ENCODE measurements at places on chromosomes 6 and 20.
A peak's percentile ranks its signal among the peaks of the same experiment; 100 is the strongest.

DNA sequence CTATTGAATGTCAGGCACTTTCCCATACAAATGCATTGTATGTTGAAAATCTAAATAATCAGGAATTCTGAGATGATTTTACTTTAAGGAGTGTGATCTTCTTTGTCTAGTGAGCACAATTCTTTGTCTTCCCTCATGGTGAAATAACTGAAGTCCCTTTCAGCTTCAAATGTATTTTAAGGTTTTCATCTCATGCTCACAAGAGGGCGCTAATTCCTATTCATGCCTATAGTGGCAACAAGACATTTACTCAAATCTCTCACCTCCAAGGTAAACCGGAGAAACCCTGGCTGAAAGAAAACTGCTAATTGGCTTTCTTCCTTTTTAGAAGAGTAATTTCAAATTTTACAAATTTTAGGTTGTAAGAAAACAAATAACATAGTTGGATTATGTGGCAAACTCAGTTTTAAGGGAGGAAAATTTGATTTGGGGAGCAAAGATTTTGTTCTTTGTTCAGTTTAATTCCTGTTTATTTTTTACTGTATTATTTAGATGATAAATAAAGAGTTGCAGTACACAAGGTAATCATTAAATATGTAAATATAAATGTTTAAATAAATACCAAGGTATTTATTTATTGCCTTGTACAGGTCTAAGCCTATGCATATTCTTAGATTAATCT is 69.1 kb downstream of the SLC35F1 start:
- peak; percentile 4 for DNase-seq

GRCh38 chr6:137286916-137287315 is 67.7 kb upstream of the IFNGR1 start:
- DNase-seq: no peak

GRCh38 chr6:94862112-94862511 is 715.2 kb upstream of the MANEA start:
- DNase-seq: no peak

DNA sequence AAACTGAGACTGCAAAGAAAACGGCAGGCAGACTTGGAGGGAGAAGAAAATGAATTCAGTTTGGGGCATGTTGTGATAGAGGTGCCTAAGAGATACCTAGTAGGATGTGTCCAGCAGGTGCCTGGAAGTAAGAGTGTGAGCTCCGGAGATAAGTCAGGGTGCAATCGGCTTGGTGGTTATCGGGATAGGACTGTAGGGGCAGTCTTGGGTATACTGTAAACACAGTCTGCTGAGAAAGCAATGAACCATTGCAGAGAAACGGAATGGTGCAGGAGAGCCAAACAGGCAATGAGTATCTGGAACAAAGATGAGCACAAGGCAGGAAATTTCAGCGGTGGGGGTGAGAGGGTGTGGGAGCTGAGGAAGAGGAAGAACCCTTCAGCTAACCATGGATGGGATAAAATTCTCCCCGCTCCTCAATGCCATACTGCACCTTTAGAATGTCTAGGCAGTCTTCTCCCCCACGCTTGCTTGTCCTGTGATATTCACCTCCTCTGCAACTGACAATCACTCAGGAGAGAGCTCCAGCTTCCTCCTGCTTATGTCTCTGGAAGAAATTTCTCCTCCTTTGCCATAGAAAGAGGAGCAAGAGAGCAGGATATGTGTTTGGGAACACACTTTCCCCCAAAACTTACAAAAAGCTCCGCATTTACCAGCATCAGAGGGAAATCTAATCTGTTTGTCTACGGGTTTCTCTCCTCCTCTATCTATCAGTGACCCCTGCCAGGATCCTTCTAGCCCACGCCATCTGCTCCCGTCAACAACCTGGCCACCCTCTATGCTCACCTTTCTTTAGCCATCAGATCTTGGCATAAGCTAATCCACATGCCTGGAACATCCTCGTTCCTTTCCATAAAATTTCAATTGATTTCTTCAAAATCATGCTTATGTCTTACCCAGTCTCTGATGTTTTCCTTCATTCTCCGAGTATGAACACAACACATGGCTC is 381.7 kb upstream of the JARID2 start:
- DNase-seq: peak; percentile 18

DNA sequence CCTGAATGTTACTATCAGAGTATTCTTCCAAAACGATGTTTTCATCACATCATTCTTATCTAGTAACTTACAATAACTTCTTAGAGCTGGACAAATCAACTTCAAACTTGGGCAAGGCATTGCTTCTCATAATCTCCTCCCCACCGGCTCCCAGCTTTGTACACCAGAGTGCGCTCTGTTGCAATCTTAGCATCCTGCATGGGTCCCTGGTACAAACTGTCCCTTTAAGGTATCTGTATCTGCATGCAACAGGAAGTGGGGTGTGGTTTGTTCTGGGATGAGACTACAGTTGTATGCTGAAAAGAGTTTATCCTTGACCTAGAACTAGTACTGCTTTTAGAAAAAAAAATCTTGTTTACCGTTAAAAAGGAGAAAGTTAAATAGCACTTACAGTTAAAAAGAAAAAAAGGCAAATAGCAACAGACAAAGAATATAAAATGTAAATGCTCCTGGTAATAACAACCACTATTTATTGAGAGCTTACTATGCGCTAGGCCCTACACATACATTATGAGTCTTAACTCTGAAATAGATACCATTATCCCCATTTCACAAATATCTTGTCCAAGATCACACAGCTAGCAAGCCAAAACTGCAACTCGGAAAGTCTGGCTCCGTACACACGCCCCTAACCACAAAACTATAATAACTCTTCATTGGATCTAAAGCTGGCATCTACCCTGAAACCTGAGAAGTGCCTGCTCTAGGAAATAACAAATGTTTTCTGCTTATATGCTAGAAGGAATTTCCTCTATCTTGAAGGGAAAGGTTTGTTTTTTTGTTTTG is 9.8 kb upstream of the HECA start:
- DNase-seq: no peak

DNA sequence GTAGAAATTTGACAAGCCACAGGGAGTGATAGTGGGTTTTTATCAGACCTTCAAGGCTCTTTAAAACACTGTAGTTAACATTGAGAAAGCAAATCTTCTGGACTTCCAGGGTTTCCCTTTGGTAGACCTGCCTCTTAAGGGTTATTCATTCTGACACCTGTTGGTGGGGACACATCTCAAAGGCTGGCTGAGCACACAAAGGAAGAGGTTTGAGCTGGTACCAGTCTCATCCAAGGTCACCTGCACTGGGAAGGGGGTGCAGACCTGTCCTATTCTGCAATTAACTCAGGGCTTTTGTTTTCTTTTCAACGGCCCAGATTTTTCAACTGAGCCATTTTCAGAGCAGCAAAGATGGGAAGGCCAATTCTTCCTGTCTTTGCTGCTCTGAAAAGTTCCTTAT is 45.6 kb downstream of the EDN1 start:
- no peak for DNase-seq

All from epithelial cell of proximal tubule (primary cell).